Ureter (tissue), 1 donor: ENCODE measurements at places on chromosomes 6 and 20. TPM values are rescaled to one million over a fixed set of nuclear protein-coding genes. Genes with fewer than 3 reads are reported as not detected.

MICB gene
- total RNA-seq: 2.9 TPM

CCN6 gene
- total RNA-seq: not detected

MEI4 gene
- total RNA-seq: 0.47 TPM

SNAP25 gene
- 16.3 TPM for total RNA-seq

NHSL1 gene
- 25.1 TPM for total RNA-seq

PHF1 gene
- 58.8 TPM for total RNA-seq

CDH4 gene
- 0.26 TPM for total RNA-seq
